ENCODE measurements at places on chromosomes 13 and 19. TPM values are rescaled to one million over a fixed set of nuclear protein-coding genes. Genes with fewer than 3 reads are reported as not detected.

- H3K4me1 ChIP-seq: peaks cover 20% of the 10 kb centered on the region
- peak overlapping the region; percentile 89 for H3K27ac ChIP-seq
- no peak for DNase-seq
- no peaks in the 10 kb centered on the region for H3K27me3 ChIP-seq
- no peaks in the 10 kb centered on the region for H3K36me3 ChIP-seq
Measured at GRCh38 chr13:40598569-40598968, 67.9 kb downstream of the FOXO1 start.

DNA sequence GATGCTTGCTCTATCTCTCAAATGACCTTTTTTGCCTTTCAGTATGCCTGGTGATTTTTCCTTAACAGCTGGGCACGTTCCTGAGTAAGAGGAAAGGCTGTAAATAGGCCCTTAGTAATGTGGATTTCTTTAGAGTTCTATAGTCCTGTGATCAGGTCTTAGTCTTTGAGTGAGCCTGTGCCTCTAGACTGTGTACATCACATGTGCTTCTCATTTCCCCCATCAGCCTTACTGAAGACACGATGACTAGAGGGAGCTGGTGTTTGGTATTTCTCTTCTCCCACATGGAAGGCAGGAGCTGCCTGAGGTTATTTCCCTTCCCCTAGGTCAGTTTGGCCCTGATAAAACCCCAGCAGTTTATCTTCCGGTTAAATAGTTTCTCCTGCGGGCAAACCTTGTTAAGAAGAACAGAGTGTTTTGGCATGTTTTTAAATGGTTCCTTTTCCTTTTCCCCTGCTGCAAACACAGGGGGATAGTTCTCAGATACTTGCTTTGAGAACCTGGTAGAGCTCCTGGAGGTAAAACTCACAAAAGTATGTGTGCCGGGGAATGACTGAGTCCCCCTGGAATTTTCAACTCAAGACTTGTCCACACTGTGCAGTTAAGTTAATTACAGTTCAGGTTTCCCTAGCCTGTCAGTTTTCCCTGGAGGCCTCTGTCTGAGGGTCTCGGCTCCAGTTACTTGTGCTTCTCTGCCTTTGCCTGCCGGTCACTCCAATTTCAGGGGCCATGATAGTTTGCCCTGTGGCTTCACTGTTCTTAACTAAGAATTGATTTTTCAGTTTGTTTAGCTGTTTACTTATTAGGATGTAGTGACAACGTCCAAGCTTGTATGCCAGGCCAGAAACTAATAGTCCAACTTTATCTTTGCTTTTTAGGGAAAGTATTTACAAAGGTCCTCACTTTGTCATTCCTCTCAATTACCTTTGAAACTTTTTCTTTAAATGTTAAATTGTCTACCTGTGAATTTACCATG is 94.4 kb downstream of the URI1 start:
- no peaks in the 10 kb centered on the region for H3K27me3 ChIP-seq
- no peak overlapping the region for H3K4me3 ChIP-seq
- H3K4me1 ChIP-seq: no peaks in the 10 kb centered on the region
- H3K27ac ChIP-seq: no peak overlapping the region

KCNJ14 gene
- total RNA-seq: 1.0 TPM

CNFN gene
- total RNA-seq: 2.6 TPM

DNA sequence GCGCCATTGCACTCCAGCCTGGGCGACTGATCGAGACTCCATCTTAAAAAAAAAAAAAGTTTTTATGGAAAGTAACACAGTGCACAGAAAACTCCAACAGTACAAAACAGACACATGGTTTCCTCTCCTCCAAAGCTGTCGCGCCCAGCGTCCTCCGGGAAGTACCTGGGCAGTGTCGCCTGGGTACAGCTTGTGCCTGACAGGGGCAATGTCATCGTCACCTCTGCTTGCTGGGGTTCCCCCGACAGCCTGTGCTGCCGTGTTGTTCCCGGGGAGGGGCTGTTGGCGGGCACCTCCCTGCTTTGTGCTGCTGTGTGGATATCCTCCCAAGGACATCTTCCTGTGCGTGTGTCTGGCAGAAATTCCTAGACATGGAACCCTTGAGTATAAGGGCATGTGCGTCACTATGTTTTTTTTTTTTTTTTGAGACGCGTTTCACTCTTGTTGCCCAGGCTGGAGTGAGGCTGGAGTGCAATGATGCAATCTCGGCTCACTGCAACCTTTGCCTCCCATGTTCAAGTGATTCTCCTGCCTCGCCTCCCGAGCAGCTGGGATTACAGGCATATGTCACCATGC is 2.4 kb upstream of the F2RL3 start:
- no peak overlapping the region for H3K4me3 ChIP-seq
- H3K4me1 ChIP-seq: peaks cover 5% of the 10 kb centered on the region

MYO1F gene
- total RNA-seq: 11.3 TPM

LILRB4 gene
- total RNA-seq: 10.1 TPM

Data from breast epithelium (tissue), 4 donors.